Pons (tissue), 1 donor: ENCODE measurements at places on chromosomes 7 and 10.

GRCh38 chr10:1054684-1055083 lies 1.5 kb upstream of the WDR37 start:
- DNase-seq = no peak

- no peak for DNase-seq
These were observed 120.1 kb downstream of the PTPN20 start for GRCh38 chr10:47031211-47031900.

DNA sequence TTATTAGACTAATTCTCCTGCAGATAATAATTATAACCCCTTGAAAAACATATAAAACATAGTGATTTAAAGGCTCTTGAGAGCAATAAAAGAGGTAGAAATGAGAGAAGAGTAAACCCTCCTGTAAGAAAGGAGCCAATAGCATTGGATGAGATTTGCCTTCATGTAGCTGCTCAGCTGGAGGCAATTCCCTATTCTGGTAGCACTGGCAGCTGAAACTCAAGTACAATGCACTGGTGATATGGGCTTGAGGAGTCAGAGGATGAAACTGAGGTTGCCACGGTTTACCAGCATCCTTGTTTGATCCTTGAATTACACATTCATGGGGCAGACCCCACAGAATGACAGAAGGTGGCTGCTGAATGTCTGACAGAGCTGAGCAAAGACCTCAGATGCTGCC lies 76.4 kb downstream of the CTTNBP2 start:
- DNase-seq = no peak

- no peak for DNase-seq
These were observed 83.3 kb downstream of the PLXNA4 start for GRCh38 chr7:132492823-132493445.

- DNase-seq = no peak
These were observed 47.6 kb downstream of the GDI2 start for GRCh38 chr10:5765617-5766016.

GRCh38 chr10:99920486-99920885 lies 89.3 kb downstream of the DNMBP start:
- DNase-seq = no peak

GRCh38 chr10:93604146-93604545 lies 3.1 kb upstream of the RBP4 start:
- DNase-seq = no peak

DNA sequence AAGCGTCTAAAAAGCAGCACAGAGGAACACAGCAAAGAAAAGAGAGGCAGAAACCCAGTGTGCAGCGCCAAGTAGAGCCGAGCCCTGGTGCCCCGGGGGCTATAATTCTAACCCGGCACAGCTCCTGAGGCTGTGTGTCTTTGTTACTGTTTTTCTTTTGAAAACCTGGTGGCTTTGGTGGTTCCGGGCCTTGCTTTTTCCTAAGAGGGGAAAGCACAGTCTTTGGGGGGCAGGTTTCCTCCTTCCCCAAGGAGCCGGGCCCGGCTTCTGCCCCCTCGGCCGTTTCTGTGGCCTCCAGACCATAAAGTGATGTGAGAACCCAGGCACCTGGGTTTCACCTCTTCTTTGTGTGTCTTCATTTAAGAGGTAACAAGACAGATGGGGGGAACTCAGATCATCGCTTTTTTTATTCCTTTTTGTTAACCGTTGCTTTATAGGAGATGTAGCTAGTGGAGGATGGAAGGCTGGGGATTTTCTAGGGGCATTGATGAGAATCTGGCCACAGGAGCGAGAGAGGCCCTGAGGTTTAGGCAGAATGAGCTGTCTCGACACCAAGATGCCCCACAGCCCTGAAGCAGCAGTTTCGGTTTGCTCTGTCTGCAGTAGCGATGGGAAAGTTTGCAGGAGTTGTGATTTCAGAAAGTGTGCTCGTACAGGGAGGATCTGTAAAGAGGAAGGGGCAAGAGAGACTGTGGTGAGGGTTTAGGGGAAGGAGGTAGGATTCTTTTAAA lies 367.8 kb upstream of the GALNT17 start:
- no peak for DNase-seq

DNA sequence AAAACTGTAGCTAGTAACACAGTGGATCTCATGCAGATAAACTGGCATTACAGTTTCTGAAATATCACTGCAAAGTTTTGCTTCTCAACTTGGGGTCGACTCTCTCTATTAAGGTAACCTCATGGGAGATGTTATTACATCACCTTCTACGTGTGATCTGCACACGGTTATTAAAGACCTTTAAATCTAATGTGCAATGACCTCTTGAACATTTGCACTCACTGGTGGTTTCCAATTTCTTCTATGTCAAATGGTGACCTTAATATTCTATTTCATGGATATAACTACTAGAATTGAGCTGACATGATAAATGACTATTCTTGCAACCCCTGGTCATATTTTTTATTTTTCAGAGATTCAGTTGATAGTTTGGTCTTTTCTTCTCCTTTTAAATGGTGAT lies 191.3 kb downstream of the PPP1R3A start:
- no peak for DNase-seq

DNA sequence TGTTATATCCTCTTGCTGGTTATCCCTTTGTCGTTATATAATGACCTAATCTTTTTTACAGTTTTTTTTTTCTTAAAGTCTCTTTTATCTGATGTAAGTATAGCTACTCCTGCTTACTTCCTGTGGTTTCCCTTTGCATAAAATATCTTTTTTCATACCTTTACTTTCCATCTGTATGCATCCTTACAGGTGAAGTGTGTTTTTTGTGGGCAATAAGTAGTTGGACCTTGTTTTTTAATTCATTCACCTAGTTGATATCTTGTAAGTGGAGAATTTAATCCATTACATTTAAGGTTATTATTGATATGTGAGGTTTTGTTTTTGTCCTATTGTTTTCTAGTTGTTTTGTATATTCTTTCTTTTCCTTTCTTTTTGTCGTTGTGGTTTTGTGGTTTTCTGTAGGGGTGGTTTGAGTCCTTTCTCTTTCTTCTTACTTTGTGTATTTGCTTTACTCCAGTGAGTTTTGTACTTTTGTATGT lies 168.6 kb downstream of the MLLT10 start:
- DNase-seq = no peak

DNA sequence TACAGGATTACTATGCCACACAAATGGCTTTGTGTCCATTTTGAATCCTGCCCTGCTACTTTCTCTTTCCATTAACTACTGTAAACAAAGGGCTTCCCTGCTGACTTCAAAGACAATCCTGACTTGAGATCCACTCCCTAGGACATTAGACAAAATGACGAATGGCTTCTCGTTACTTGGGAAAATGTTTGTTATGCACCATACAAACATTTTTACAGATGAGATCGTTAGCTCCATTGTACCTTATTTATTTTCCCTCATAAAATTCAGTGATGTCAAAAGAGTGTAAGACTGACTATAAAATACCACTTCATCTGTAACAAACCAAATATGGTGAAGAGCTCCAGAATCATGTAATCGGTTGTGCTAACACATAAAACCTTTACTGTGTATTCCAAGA lies 121.8 kb downstream of the CD36 start:
- no peak for DNase-seq

DNA sequence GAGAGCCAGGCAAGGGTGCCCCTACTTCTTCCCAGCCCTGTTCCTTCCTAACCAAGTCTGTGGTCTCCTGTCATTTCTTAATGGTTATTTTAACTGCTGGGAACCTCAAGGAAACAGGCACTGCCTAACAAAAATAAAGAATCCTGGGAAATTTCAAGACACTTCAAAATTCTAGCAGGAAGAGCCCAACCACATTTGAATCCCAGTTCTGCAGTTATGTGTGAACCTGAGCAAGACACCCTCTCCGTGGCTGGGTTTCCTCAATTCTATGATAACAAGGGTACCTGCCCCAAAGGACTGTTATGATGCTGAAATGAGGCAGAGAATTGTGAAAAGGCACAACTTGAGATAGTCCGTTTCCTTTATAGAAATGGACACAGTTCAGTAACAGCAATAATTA lies 36.2 kb upstream of the DUSP5 start:
- no peak for DNase-seq

GRCh38 chr10:137606-138005 lies 2.4 kb downstream of the ZMYND11 start:
- DNase-seq = no peak

- DNase-seq = no peak
These were observed 201.4 kb downstream of the TNS3 start for GRCh38 chr7:47380325-47381133.

- no peak for DNase-seq
These were observed 509.4 kb downstream of the PTPRN2 start for GRCh38 chr7:158077934-158078910.

GRCh38 chr10:60733517-60733822 lies 44.8 kb upstream of the CDK1 start:
- DNase-seq = no peak

GRCh38 chr10:107342711-107343110 lies 178.2 kb upstream of the SORCS1 start:
- DNase-seq = no peak

- no peak for DNase-seq
These were observed 37.4 kb upstream of the PRKCQ start for GRCh38 chr10:6617309-6618076.

DNA sequence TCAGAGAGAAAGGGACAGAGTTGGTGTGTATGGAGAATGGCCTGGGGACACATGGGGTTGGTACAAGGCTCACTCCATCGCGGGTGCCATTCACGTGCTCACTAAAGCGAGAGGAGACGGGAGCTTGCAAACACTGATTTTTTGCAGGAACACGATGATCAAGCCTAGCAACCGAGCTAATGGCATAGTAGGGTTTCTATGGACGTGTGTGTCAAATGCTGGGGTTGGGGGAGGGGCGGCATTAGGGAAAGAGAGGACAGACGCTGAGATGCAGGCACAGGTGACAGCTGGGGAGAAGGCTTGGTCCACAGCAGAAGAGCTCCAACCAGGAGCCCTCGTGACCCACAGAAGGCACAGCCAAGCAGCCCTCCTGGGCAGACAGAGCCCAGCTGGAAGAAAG lies 33.9 kb downstream of the RCC1L start:
- no peak for DNase-seq

GRCh38 chr7:96416599-96416998 lies 94.7 kb upstream of the SLC25A13 start:
- no peak for DNase-seq

DNA sequence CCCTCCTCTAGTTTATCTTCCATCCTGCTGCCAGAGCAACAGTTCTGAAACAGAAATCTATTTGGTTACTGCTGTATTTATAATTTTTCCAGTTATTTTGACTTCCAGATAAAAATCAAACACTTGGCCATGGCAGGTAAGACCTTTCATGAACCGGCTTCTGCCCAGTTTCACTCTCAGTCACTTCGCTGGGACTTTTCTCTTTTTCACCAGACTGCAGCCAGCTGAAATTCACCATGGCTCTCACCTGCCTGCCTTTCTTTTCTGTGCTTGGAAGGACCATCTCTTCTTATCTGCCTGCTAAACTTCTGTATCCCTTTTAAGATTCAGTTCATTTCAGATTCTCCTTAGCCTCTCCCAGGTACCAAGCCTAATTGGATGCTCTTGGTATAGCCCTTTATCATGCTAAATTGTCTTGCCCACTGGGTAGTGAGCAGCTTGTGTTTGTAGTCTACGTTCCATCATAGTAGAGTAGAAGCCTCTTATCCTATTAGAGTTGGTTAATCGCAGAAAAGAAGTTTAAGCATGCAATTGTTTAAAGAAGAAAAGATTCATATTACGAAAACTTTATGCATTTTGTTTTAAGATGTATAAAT lies 71.7 kb downstream of the TAF3 start:
- DNase-seq = no peak

- DNase-seq = no peak
These were observed 441.8 kb upstream of the AKR1E2 start for GRCh38 chr10:4384245-4384644.
